ENCODE measurements at places on chromosomes 16 and 17.

DNA sequence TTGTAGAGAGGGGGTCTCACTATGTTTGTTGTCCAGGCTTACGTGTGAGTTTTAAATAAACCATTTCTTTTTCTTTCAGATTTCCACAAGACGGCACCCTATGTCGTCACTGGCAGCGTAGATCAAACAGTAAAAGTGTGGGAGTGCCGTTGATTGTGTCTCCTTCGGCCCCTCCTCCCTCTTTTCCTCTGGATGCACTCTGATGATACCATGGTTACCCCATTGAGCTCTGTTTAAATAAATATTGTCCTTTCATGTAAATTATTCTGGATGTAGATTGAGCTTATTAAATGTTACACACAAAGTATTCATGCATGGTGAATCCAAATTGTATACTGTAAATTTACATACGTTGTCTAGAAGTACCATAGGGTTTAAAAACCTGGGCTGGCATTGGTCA is 29.9 kb downstream of the CLUH start:
- H3K27ac ChIP-seq, result no peak overlapping the region
- H3K36me3 ChIP-seq, result peaks cover 79% of the 10 kb centered on the region
- ATAC-seq, result no peak
- no peaks in the 10 kb centered on the region for H3K27me3 ChIP-seq
- H3K4me1 ChIP-seq, result no peaks in the 10 kb centered on the region

DNA sequence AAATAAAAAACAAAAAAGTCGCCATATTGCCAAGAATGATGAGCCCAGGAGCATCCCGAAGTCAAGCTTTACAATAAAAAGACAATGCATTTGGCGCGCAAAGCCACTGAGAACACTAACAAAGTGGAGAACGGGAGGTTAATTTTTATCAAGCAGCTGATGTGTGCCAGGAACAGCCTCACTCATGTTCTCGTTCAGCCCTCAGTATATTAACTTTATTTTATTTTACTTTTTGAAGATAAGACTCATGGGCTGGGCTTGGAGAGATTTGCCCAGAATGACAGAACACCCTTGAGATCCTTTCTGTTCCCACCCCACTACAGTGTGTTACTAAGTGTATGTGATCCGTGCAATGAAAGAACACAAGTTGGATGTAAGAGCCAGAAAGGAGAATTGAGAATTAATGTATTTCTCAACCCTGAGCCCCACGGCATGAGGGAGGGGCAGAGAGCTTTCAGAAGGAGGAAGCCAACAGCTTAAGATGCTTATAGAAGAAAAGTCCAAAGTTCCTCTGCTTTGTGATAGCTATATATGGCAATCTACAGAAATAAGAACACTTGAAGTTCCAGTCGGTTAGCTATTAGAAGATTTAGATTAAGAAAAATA is 48.4 kb downstream of the COTL1 start:
- no peak for ATAC-seq
- H3K4me1 ChIP-seq, result no peaks in the 10 kb centered on the region
- peaks cover 17% of the 10 kb centered on the region for H3K36me3 ChIP-seq

DNA sequence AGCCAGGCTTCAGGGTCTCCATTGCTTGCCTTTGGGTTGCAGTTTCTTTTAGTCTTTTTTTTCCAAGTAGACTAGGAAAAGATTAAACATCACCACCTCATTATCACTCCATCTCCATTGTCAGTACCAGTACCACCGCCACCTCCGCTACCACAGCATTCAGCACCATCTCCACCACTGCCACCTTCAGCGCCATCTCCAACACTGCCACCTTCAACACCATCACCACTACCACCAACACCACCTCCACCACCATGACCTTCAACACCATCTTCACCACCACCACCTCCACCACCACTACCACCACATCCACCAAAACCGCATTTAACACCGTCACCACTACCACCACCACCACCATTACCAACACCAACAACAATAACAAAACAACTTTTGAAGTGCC is 141.5 kb upstream of the MPHOSPH6 start:
- no peaks in the 10 kb centered on the region for H3K4me1 ChIP-seq
- no peaks in the 10 kb centered on the region for H3K36me3 ChIP-seq
- peaks cover 4% of the 10 kb centered on the region for H3K27me3 ChIP-seq
- ATAC-seq, result no peak

- H3K4me3 ChIP-seq, result no peak overlapping the region
- ATAC-seq, result no peak
- peaks cover 4% of the 10 kb centered on the region for H3K36me3 ChIP-seq
- H3K27me3 ChIP-seq, result peaks cover 19% of the 10 kb centered on the region
Observed at GRCh38 chr16:85809645-85810044, 10.2 kb downstream of the COX4I1 start.
